Inflammatory macrophage treated with lipopolysaccharide for 4 hours (primary cell): ENCODE measurements at places on chromosomes 4 and X.
A peak's percentile ranks its signal among the peaks of the same experiment; 100 is the strongest.

DNA sequence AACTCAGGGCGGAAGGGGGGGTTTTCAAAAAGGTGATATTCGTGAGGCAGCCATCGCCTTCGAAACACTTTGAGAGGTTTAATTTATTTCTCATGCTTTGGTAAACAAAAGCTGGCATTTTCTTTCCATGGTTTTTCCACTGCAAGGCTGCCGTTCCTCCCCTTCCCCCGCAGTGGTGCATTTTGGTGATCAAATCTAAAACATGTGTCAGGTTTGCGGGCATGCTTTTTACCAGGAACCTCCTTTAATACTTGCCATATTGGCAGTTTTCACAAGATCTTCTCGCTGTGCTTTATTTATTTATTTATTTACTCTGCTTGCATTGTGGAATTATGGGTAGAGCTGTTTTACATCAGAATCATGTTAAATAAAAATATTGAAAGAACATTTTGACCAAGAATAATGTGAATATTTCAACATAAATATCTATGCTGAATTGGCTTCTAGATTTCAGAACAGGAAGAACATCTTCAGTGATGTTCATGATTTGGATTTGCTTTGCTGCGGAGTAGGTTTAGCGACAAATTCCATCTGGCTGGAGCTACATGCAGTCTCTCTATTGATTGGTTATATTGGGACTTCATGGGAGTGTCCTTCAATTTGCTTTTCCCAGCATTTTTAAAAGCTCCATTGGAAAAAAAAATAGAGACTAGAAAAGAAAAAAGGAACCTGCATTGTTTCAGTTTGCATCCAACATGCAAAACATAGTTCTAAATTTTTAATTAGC is 54.4 kb downstream of the STOX2 start:
- no peak for DNase-seq

DNA sequence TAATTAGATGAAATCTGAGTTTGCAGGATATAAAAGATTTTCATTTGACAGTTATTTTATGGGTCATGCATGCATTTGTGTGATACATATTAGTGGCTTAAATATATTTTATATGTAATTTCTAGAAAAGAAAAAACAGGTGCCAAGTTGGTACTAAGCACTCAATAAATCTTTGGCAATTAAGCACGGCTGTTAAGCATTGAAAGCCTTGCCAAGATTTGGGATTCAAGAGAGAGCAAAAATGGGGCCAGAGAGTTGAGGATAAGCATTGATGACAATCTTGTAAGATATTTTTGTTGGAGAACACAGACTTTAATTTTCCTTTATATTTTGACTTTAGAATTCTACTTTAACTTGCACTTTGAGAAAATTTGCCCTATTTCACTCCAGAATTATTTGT is 249.8 kb upstream of the MAD2L1 start:
- DNase-seq = no peak

- no peak for DNase-seq
Observed at GRCh38 chr4:8189551-8190466, 9.3 kb upstream of the SH3TC1 start.

DNA sequence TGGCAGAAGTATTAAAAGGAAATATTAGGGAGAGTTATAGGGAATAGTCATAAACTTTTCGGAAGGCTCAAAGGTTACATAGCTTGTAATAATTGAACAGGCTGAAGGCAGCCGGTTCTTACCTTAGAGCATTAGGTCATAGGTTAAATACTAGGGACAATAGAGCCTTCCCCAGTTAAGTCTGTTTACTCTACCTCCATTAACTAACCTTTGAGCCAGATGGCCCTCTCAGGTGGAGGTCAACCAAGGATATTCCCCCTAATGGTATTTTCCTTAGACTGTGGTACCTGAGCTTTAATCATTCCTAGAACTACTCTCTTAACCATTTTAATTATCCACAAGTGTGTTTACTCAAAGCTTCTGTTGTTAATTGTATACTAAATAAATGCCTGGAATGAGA is 920.9 kb upstream of the PABPC4L start:
- no peak for DNase-seq

DNA sequence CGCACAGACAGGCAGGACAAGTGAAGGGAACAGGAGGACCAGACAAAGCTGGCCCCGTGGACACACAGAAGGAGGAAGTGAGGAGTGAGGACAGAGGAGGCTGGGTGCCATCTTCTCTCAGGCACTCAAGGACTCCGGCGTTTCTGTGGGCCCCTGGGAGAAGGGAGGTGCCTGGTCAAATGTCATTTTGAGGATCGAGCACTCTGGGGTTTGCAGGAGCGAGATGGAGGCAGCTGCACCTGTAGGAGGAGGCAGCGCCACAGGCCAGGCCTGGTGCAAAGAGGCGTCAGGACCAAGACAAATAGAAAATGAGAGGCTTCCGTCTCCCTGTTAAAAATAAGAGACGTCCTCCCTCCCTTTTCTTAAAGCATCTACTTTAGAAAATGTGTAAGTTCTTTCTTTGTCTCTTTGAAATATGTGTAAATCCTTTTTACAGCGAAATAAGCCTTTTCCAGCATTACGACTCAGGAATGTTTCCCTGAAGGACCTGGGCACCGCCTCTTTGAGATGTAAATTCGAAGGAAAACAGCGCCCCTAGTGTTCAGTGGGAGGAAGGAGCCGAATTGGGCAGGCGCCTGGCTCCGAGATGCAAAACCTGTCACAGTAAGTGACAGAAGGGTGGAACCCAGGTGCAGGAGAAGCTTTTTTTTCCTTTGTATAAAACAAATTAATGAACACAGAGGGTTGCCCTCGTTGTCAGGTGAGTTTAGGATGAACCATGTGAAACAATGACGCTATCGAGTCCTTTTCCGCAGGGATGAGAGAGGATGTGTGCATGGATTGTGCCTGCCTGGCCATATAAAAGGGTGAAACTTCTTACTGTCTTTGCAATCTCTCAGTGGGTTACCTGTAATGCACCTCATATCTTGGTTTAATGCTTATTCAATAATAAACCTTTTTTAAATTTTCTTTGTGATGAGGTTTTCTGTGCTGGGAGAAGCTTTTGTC is 1.4 kb upstream of the C4orf50 start:
- DNase-seq = peak; percentile 26

DNA sequence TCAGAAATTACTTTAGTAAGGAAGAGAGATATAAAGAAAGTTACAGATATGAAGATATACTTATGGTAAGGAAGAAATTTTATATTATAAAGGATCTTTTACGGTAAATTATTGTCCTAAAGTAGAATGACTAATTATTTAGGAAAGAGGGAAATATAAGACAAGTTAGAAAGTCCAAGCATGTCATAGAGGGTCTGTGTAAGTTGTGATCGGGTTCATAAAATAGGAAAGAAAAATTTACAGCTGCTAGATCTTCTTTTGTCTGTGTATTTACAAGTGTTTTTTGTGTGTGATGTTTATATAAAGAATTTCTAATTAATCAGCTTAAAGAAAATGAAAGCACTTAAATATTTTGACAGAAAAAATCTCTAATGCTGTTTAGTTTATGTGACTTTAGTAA is 1054.9 kb upstream of the DIAPH2 start:
- DNase-seq = no peak

DNA sequence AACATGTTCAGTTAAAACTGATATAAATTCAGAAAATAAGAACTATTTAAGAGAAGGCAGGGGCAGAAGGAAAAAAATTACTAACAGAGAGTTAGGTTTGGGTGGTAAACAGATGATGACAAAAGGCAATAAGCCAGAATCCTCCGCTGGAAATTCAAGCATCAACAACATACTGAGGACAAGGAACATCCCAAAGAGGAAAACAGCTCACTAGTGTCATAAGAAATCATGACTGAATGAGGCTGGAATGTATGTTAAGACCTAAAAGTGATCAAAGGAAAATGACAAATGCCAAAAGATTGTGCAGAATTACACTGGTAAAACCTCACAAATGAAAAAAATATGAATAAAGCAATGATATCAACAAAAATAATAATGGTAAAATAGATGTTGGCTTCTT is 88.4 kb downstream of the WDFY3 start:
- no peak for DNase-seq

DNA sequence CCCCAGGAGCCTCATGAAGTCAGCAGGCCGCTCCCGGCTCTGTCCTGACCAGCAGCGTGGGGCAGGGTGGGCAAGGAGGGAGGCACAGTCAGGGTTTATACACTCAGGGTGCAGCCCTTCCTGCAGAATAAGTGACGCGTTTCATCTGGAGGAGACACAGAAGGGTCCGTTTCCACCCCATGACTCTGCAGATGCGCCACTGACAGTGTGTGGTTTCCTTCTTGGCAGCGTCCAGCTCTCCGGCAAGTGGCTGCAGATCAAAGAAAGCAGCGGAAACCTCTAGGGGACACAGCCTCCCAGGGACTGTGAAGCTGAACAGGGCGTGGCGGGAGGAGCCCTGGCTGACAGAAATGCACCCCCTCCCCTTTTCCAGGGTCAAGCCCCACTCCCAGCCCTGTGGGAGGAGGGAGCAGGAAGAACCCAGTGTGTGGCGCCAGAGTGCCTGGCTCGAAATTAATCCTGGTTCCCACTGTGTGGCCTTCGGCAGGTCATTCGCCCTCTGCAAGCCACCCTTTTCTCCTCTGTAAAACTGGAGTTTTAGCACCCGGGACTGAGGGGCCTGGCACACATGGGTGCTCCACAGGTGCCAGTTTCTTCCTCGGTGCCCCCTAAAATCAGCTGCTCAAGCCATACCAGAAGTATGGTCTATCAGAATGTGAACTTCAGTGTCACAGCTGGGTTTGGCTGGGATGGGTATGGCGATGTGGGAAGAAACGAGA is 17.3 kb upstream of the TBC1D14 start:
- DNase-seq = peak; percentile 50

- no peak for DNase-seq
Observed at GRCh38 chrX:119989905-119990555, 46.5 kb upstream of the NKAP start.

DNA sequence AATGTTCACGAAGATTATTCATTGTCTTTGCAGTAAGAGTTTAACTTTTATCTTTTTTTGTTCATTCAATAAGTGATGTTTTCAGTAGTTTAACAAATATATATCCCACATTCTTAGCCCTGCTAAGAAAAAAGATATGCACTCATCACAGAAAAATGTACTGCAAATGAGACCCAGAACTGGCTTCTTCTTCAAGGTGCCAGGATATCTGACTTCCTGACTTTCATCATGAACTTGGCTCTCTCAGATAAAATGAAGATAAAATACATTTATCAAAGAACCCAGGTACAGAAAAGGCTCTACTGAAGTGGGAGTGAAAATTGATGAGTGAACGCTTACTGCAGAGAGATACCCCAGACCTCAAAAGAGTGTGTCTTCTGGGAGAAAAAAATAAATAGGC is 177.8 kb upstream of the DKK2 start:
- DNase-seq = no peak

DNA sequence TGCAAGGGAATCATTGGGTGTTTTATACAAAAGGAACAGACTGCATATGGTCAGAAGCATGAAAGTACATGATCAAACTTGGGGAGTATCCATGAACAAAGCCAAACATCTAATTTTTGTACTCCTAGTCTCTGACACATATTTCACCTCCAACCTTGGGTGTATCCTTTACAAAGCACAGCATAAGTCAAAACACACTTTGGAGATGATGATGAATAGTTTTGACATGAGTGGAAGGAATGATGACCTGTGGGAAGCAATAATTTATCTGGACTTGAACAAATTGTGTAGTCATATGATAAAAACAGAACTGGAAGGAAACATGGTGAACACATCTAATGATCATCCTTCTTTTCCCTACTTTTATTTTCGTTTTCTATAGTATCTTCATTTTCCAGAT is 108.7 kb upstream of the PLS3 start:
- peak; percentile 15 for DNase-seq

GRCh38 chr4:121930304-121930703 is 21.6 kb downstream of the TRPC3 start:
- DNase-seq = no peak

- no peak for DNase-seq
Observed at GRCh38 chr4:7169134-7169533, 23.2 kb upstream of the SORCS2 start.

- no peak for DNase-seq
Observed at GRCh38 chr4:184191267-184191666, 26.4 kb downstream of the ENPP6 start.

- no peak for DNase-seq
Observed at GRCh38 chr4:17502756-17503155, 9.1 kb downstream of the QDPR start.

GRCh38 chrX:108811891-108812290 is 75.5 kb upstream of the IRS4 start:
- DNase-seq = no peak

- DNase-seq = no peak
Observed at GRCh38 chr4:178273168-178273567, 830.9 kb upstream of the AGA start.

- DNase-seq = no peak
Observed at GRCh38 chr4:147052361-147052760, 106.7 kb upstream of the TTC29 start.

GRCh38 chr4:93317561-93317960 is 511.0 kb upstream of the ATOH1 start:
- DNase-seq = no peak

DNA sequence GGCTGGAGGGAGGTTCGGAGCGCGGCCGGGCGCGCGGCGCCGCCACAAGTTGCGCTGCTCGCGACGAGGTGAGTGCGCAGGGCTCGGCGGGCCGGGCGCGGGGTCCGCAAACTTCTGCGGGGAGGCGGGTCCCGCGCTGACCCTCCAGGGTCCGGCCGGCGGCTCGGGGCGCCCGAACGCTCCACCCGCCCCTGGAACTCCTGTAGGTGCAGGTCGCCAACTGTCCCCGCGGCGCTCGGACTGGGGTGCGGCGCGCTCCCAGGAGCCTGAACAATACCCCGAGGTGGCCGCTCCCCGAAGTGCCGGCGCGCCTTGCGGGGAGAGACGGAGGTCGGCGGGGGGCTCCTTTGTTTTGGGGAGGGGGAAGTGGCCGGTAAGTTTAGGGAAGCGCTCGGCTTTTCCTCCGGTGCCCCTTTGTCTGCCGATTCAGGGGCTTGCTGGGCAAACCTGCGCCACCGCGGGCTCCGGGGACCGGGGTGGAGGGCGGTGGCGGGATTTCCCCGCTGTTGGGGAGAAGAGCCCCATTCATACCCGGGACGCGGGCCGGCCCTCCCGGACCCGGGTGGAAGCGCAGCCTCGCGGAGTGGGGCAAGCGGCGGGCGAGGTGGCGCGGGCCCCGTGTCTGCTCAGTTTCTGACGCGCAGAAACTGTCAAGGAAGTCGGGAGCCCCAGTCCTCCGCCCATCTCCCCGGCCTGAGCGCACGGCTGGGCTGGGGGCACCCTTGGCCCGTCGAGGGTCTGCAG is 694 bp downstream of the TBL1X start:
- DNase-seq = peak; percentile 7

GRCh38 chr4:184728858-184729257 is 5.0 kb downstream of the CENPU start:
- no peak for DNase-seq

- DNase-seq = no peak
Observed at GRCh38 chrX:133983256-133983973, 2.0 kb downstream of the GPC3 start.

GRCh38 chr4:29277381-29277780 is 1442.8 kb upstream of the PCDH7 start:
- no peak for DNase-seq

DNA sequence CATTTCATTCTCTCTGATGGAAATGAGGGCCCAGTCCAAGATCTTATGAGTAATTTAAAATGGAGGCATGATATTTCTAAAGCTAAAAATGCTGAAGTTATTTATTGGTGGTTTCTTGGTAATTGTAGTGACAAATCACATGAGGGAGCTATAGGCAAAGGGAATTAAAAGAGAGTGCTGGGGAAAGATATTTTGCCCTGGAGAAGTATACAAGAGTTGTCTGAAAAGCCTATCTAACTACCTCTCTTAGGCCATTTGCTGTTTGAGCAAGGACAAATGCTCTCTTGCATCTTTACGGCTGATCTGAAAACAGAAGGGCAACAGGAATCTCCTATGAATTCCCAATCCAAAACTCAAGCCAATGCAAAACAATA is 89.4 kb downstream of the FMR1NB start:
- no peak for DNase-seq

GRCh38 chrX:150954951-150955350 is 28.2 kb upstream of the HMGB3 start:
- DNase-seq = no peak
